Right atrium auricular region (tissue), 2 donors: ENCODE measurements at places on chromosomes 1 and 21. TPM values are rescaled to one million over a fixed set of nuclear protein-coding genes. Genes with fewer than 3 reads are reported as not detected.

DNA sequence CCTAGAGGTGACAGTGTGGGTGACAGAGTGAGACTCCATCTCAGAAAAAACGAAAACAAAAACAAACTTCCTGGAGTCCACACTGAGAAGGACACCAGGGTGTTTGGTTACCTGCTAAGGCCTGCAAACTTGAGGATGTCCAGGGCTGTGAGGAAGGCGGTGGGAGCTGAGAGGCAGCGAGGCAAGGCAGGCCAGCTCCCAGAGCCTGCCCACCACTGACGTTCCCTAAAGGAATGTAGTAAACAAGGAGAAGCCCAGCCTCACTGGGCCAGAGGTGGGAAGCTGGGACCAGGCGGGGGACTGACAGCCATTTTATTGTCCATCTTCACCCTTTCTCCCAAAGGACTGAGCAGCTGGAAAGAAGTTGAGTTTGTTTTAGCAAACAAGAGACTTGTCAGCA lies 24.1 kb downstream of the SHISA4 start:
- H3K36me3 ChIP-seq, result no peaks in the 10 kb centered on the region
- no peak overlapping the region for H3K4me3 ChIP-seq
- H3K27me3 ChIP-seq, result no peaks in the 10 kb centered on the region
- no peak overlapping the region for H3K27ac ChIP-seq
- DNase-seq, result no peak

DNA sequence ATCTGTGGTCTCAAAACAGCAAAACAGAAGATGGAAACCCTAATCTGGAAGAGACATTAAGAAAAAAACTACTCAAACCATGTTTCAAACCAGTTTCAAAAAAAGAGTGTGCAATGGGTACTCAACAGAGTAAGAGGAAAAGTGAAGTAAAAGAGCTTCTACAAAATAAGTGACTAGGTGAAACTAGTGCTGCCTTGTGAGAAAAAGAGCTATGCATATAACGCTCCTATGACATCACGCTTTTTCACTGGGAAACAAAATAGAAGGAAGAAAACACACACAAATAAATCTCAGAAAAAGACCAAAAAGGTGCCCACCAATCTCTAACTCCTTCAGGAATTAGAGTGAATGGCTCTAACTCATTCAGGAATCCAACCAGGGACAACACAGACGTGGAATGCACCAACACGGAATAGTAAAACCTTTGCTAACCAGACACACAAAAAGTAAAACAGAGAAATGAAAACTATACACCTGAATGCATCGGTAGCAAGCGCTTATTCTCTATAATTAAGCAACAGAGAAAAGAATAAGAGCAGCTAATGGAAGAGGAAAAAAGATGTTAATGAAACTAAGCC lies 1.3 kb downstream of the FOXJ3 start:
- no peak for DNase-seq
- H3K36me3 ChIP-seq, result no peaks in the 10 kb centered on the region
- no peaks in the 10 kb centered on the region for H3K27me3 ChIP-seq
- peaks cover 51% of the 10 kb centered on the region for H3K4me1 ChIP-seq
- peak overlapping the region; percentile 95 for H3K27ac ChIP-seq

GRCh38 chr1:78432016-78432415 lies 58.8 kb upstream of the PTGFR start:
- no peak overlapping the region for H3K4me3 ChIP-seq
- no peaks in the 10 kb centered on the region for H3K36me3 ChIP-seq
- H3K27me3 ChIP-seq, result no peaks in the 10 kb centered on the region
- no peak overlapping the region for H3K27ac ChIP-seq
- DNase-seq, result no peak

DNA sequence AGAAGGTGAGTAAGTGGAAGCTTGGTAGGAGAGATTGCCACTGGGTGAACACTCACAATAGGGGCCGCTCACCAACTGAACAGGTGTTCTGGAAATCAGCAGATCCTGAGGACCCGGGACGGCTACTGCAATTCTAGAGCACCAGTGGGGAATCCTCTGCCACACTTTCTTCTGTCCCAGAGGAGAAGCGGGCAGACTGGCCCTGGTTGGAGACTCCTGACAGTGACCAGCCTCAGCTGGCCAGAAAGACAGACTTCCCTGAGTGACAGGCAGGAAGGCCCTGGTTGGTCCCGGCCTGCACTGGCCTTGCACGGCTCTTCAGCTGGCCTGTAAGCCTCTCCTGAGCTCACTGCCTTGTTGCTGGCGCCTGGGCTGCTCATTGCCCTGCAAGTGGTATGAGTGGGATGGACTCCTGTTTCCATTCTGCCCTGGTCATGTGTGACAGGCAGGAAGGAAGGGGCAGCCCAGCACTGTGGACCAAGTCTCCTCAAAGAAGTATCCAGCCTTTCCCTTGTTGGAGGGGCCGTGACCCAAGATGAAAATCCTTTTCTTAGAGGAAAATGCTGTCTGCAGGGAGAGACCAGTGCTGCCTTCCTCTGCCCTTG lies 34.5 kb downstream of the MAN1C1 start:
- no peak overlapping the region for H3K4me3 ChIP-seq
- no peak overlapping the region for H3K27ac ChIP-seq
- H3K36me3 ChIP-seq, result no peaks in the 10 kb centered on the region
- no peak for DNase-seq
- H3K27me3 ChIP-seq, result no peaks in the 10 kb centered on the region
- peaks cover 43% of the 10 kb centered on the region for H3K4me1 ChIP-seq

Gene TMEM269
- not detected for total RNA-seq

Gene SERPINC1
- not detected for total RNA-seq
